ENCODE measurements at places on chromosomes 16 and 17.
A peak's percentile ranks its signal among the peaks of the same experiment; 100 is the strongest.

GRCh38 chr16:27232061-27232900, 29.0 kb downstream of the KDM8 start:
- DNase-seq = peak; percentile 63

DNA sequence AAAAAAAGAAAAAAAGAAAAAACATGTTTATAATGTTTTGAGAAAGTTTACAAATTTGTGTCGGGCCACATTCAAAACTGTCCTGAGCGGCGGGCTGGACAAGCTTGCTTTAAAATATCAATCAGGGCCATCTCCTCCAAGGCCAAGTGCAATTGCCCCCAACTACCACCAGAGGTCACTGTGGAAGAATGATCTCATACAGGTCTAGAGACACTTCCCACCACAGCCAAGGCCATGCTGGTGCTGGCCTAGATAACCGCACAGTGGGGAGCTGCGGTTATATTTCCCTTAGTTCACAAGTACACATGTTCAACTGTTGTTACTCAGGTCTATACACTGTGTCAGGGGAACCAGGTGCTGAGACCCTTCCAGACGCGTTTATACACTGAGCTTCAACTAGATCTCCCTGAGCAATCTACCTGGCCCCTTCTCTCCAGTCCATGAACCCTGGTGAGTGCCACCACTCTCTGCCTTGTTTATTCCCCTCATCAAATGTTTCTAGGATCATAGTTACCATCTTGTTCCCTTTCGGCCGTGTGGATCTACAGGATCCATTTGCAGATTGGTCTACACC, 83.8 kb upstream of the CCL2 start:
- DNase-seq = peak; percentile 59

- DNase-seq = no peak
Observed at GRCh38 chr16:4034963-4035362, 81.3 kb downstream of the ADCY9 start.

- no peak for DNase-seq
Observed at GRCh38 chr16:23334950-23335349, 32.8 kb downstream of the SCNN1B start.

GRCh38 chr17:15659663-15660062, 24.4 kb downstream of the TRIM16 start:
- no peak for DNase-seq

DNA sequence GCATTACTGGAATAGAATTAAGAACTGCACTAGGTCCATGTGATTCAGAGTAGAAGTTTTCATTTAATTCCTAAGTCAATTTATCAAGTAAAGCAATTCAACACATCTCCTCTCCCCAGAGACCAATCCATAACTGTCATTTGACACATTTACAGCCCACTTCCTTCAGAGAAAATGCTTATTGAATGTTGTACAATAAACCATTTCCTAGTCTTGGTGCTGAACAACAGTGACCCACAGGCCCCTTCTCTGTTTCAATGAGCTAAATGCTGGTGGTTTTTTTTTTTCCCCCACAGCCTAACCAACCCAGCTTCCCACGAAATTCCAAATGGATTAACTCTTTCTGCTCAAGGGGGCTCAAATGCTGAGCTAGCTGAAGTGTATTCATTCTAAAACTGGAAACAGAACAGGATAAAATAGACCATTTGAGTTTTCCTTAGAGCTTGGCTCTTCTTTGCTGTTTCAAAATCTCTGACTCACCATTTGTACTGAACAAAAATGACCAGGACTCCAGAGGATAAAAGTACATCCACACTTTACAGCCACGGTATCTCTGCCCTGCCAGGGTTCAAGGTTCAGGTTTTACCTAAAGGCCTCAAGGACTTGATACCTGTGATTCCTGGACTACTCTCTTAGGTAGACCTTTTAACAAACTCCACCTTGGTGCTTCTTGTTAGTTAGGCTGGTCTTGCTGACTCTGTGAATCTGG, 62.3 kb downstream of the TMEM100 start:
- no peak for DNase-seq

- DNase-seq = no peak
Observed at GRCh38 chr16:55543472-55543871, 23.0 kb upstream of the CAPNS2 start.
